NAMALWA (cell line): ENCODE measurements at places on chromosomes 2 and 18.

- DNase-seq: no peak
These were observed 2.1 kb upstream of the WNT6 start for GRCh38 chr2:218857371-218858137.

GRCh38 chr2:235504441-235505180 is 10.8 kb downstream of the AGAP1 start:
- no peak for DNase-seq

GRCh38 chr2:197236816-197237215 is 73.8 kb downstream of the ANKRD44 start:
- DNase-seq: no peak

DNA sequence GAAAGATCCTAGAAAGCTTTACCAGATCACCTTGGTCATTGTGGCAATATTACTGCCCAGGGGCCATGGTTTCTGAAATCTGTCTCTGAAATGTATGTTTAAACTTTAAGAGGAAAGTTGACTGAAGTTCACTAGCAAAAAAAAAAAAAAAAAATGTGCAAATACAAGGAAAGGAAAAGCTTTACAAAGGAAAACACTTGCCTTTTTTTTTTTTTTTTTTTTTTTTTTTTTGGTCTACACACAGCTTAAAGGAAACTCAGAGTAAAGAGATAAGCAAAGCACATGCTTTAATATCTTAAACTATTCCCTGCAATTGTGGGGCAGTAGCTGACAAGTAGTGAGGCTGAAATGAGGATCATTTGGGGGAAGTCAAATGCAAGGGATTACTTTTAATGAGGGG is 174.2 kb upstream of the EPAS1 start:
- DNase-seq: no peak

GRCh38 chr2:209937893-209938292 is 64.5 kb upstream of the RPE start:
- DNase-seq: no peak
